ENCODE measurements at places on chromosomes 11 and 22.

DNA sequence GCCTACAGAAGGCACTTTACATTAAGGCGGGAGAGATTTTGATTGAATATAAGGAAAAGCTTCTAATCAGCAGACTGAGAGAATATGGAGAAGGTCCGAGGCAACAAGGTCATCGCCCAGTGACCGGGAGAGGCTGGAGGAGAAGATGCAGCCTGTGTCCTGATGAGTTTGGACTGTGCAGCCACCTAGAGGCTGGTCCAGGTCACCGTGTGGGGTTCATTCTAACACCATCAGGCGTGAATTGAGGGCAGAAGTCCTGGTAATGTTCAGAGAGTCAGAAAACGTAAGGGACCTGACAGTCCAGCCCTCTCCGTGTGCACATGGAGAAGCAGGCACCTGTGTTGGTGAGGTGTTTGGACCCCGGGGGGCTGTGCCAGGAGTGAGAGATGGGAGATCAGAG, 102.7 kb downstream of the FEZ1 start:
- no peak for DNase-seq

- DNase-seq, result no peak
These were observed 22.3 kb downstream of the VPS37C start for GRCh38 chr11:61138935-61139334.

GRCh38 chr11:83007909-83008580, 63.7 kb downstream of the RAB30 start:
- peak; percentile 23 for DNase-seq

DNA sequence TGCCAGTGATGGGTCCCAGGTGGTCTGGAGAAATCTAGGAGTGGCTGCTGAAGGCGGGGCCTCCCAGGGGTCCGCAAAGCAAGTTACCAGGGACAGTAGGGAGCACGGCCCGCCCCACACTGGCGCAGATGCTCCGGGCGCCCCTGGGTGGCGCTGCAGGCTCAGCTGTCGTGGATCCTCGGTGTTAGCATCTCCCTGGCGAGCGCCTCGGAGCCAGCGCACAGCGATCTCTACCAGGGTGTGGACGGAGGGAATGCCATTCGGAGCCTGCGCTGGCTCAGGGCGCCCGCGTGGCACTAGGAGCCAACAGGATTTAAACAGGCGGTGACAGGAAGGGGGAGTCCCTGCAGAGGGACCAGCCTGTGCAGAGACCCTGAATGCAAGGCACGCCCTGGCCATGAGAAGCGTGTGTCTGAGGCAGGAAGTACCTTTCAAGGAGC, 20.2 kb downstream of the FADS3 start:
- DNase-seq, result peak; percentile 89

- no peak for DNase-seq
These were observed 35.1 kb downstream of the AP1B1 start for GRCh38 chr22:29353286-29353685.

DNA sequence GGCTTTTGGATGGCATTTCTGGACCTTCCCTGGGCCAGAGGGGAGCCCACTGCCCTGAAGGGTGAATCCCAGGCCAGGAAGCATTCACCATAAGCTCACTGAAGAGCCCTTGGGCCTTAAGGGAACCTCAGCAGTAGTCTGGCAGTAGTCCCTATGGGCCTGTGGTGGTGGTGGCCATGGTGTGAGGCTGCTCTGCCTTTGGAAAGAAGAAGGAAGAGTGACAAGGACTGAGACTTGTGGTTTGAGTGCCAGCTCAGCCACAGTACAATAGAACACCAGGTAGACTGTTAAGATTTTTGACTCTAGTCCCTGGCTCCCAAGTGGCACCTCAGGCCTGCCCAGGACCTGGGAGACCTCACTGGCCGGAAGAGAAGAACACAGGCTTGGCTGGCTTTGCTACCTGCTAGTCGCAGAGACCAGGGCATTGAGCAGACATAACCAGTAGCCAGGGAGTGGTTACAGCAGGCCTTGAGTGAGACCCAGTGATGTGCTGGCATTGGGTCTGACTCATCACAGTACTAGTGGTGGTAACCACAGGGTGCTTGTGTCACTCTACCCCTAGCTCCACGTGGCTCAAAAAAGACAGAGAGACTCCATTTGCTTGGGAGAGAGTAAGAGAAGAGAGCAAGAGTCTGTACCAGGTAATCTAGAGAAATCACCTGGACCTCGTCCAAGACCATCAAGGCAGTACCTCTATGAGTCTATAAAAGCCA, 259.8 kb upstream of the BLID start:
- no peak for DNase-seq

DNA sequence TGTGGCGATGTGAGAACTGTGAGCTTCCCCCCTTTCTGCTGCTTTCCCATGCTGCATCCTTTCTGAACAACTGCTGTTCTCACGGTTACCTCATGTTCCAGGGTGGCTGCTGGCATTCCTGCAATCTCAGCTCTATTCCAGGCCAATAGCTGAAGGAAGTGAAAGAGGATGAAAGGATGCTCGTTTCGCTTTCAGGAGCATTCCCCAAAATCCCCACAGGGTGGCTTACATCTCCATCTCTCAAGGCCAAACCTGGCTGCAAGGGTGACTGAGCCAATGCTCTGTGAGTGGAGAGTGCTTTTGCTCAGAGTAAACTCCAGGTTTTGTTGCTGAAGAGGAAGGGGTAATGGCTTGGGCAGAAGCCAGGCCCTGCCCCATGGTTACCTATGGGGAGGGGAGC, 848.2 kb downstream of the BRD1 start:
- DNase-seq, result no peak

- no peak for DNase-seq
These were observed 7.1 kb downstream of the TPCN2 start for GRCh38 chr11:69055598-69056516.

DNA sequence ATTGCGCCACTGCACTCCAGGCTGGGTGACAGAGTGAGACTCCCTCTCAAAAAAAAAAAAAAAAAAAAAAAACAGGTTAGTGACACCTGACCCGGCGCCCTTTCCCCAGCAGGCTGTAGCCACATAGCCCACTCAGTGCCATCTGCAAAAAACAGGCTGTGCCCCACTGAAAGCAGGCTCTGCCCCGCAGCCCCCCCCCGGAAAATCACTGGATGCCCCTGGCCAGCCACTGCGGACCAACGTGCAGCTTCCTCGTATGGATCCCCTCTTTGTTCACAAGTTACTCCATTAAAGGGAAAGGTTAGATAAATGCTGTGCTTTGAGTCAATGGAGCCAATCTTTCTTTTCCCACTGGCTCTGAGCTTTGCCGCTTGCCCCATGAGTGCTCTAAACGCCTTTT, 660.3 kb downstream of the TBC1D22A start:
- DNase-seq, result no peak

DNA sequence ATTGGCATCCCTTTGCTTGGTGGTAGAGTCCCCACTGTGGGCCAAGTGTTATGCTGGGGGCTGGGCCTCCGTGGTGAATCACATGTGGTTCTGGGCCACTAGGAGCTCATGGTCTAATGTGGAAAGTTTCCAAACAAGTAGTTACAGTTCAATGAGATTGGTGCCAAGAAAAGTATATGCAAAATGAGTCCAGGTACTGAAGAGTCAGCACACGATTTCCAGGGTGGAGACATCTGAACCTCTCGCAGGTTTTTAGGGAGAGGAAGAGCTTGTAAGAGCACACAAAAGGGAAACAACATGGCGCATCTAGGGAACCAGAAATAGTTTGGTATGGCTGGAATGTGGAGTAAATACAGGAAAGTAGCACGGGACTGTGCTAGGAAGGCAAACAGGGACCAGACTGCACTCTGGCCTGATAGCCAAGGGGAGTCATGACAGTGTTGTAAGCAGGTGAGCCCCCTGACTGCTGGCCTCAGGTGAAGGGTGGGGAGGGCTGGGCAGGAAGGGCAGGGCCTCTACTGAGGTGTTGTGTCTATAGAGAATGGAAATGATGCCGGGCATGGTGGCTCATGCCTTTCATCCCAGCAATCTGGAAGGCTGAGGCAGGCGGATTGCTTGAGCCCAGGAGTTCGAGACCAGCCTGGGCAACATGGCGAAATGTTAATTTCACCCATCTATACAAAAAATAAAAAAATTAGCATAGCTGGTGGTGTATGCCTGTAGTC, 12.6 kb downstream of the POLR2F start:
- DNase-seq, result no peak
